Left forelimb (tissue), 1 donor: ENCODE measurements at places on chromosomes 2 and 18.

DNA sequence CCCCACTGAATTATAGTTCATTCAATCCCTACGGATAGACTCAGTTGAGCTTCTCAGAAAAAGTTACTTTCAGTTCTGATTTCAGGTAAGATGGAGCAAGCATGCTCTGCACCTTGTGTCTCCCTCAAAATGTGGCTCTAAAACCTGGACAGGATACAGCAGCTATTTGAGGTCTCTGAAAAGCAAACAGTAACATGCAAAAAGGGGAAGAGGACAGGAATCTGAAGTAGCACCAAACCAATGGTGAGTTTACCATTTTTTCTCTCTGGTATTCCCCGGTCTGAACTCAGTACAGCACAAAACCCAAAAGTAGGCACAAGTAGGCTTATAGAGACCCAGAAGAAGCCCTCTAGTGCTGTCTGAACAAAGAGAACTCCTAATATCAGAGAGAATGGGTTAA lies 34.1 kb downstream of the LANCL1 start:
- no peak for DNase-seq

DNA sequence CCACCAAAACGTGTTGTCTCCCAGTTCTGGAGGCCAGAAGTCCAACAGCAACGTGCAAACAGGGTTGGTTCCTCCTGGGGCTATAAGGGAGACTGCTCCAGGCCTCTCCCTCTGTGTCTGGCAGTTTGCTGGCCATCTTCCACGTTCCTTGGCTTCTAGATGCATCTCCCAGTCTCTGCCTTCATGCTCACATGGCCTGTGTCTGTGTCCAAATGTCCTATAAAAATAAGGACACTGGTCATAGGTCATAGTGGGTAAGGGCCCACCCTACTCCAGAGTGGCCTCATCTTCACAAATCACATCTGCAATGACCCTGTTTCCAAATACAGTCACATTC lies 69.4 kb upstream of the TAF1B start:
- no peak for DNase-seq

GRCh38 chr18:39835303-39836030 lies 2119.6 kb upstream of the PIK3C3 start:
- no peak for DNase-seq

GRCh38 chr2:134774786-134775641 lies 56.2 kb upstream of the TMEM163 start:
- DNase-seq: no peak
